Stimulated activated CD4-positive, alpha-beta T cell treated with anti-CD3 and anti-CD28 coated beads, Interleukin-12 subunit alpha, Interleukin-12 subunit beta, amount 100 ng/mL, for 4 hours (primary cell): ENCODE measurements at places on chromosomes 2 and 18.

DNA sequence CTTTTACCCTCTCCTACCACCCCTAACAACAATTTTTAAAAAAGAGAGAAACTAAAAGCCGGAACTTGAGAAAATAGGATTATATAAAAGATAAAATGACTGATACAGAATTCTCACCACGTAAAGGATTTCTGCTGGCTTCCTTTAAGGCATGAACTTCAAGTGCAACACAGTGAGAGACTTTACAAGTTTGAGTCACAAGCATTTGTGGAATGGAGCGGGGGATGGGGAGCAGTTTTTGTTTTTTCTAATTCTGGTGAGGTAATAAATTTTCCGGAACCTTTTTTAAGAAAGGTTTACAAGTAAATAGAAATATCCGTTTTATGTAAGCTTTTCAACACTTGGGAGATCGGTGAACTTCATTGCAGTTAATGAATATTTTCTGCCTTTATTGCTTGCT is 1.8 kb upstream of the CDH2 start:
- no peak for DNase-seq

DNA sequence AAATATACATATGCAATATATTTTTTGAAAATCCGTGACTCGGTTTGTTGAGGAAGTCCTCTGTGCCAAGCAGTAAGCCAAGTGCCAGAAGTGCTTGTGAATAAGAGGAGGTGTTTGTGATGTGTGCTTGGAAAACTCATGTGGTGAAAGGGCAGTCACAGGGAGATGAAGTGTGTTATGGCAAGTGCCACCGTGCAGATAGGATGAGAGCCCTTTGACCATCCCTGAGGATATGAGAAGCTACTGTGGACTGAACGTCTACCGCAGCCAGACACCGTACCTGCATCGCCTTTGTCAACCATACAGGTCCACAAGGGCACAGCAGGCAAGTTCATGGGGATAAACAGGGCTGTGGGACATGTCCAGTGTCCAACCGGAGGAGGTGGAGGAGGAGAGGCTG is 288.9 kb upstream of the MYT1L start:
- DNase-seq = no peak

DNA sequence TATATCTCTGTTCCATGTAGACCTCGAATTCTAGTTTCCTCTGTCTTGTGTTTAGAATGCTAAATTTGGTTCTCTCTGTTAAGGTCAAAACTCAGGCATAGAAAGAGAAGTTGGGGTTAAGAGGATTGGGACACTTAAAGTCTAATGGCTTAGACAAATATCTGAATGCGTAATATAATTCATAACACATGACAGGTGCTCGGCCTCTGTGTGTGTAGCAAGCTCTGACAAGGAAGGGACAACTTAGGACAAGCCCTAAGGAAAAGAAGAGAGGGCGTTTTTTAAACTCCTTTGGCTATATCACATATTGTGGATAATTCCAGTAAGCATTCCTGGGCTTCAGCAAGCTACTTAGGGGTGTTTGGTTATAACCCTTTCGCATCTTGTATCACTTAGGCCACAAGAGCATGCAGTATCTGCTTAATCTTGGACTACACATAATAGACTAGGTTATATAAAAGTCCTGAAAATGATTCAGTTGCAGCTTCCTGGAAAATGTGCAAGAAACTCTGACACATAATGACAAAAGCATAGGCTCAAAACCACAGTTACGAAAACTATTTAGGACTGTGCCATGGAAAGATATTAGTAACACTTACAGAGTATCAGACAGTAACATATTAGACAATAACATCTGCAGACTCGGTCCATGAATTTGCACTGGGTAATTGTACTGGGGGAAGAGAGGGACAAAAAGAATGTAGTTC is 16.1 kb upstream of the CREB1 start:
- no peak for DNase-seq

DNA sequence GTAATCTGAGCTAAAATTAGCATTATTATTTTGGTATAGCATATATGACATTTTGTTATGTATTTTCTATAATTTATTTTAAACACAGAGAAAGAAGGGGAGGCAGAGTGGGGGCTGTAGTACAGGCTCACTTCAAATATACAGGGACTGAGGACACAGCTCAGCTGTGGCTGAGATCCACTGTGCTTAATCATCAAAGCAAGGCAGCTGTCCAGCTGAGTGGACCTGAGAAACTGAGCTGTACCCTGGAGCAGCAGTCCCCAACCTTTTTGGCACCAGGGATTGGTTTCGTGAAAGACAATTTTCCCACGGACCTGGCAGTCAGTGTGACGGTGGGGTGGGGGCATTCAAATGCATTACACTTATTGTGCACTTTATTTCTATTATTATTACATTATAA is 687.2 kb downstream of the RNF144A start:
- DNase-seq = no peak

DNA sequence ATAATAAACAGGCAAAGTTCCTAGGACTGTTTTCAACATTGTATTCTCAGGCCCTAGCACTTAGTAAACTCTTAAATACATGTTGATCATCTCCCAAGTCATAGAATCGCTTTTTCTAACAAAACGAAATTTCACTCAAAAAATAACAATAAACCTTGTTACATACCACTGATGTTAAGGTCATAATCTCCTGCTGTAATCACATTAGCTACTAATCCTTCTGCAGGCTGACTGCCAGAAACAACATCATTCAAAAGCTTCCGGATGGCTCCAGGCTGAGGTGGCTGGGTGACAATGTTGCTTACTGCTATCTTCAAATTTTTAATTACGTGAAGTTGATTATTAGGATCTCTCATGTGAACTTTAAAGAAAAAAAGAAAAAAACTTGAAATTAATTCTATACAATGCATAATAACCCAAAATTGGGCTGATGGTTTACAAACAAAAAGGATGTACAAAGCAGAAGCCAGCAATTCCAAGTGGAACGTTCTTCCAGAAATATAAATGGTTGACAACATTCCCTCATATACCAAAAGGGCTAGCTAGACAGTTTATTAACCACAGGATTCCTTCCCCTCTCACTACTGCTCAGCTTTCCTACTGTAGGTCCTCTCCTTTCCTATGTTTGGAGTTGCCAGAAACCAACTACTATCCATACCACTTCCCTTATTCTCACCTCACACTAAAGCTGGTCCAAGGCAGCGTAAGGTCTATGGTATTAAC is 11.6 kb downstream of the TRAPPC8 start:
- no peak for DNase-seq

DNA sequence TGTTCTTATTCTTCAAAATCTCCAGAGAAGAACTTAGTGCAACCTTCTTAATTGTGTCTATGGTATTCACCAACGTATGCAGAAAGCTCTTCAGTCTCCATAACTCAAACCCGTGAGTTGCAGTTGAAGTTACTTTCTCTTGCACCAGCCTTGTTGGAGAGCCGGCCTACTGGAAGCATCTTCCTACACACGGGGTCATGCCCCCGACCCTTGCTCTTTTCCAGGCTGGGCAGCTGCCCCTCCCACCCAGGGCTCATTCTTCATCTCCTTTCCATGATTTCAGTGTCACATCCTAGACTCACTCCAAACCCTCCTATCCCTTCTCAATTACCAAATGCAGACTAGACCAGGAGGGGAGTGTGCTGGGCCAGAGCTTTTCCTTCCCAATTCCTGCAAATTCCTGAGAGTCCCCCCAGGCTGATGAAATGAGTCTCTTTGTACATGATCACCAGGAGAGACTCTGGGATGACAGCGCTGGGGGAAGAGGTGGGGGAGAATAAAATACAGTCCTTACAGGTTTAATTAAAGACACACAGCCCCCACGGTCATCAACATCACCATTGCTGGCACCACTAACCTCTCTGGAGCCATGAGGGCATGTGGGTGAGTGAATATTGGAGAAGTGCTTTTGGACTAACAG is 75.3 kb downstream of the COLEC12 start:
- no peak for DNase-seq

DNA sequence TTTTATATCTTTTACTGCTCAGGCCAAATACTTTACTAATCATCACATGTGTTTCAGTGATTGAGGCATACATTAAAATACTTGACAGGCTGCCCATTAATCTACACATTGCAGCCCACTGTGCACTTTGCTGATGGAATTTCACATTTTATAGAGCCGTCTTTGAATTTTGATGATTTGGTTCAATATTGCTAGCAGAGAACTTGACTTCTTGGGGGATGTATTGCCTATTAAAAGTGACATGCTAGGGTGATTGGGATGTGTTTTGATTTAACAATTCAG is 1291.0 kb upstream of the GYPC start:
- DNase-seq = no peak

DNA sequence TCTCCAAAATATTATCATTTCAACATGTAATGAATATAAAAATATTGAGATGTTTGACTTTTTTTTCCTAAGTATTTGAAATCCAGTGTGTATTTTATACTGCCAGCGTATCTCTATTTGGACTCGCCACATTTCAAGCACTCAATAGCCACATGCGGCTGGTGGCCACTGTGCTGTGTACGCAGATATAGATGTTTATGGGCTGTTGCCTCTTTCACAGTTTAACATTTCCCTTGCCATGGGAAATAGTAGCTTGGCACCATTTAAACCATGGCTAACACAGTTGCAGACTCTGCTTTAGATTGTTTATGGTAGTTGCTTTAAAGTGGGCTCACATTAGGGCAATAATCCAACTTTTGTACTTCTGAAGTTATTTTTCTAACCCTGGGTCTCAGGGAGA is 136.6 kb upstream of the ITGB6 start:
- DNase-seq = no peak

DNA sequence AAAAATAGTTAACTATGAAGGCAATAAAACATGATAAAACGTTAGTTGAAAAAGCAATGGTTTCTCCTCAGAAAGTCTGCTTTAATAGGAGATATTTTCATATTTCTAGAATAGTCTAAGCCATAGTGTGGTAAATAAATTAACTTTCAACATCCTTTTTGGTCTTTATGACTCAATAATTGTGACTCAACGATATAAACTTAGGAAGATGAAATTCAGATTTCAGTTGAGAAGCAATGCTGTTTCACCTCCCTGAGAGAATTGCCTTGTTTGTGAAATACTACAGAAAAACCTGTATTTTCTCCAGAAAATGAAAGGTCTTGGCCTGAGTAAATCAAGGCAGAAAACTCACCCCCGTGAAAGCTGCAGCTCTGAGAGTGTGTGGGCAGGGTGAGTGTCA is 166.9 kb downstream of the ETAA1 start:
- no peak for DNase-seq

- no peak for DNase-seq
Measured at GRCh38 chr2:71634567-71634966, 181.2 kb downstream of the DYSF start.

GRCh38 chr2:230011617-230012016 is 57.1 kb downstream of the SLC16A14 start:
- DNase-seq = no peak

- no peak for DNase-seq
Measured at GRCh38 chr2:96881349-96882195, 11.7 kb upstream of the SEMA4C start.

GRCh38 chr2:108553209-108553919 is 19.1 kb downstream of the LIMS1 start:
- DNase-seq = no peak

GRCh38 chr2:177708660-177709444 is 316.3 kb downstream of the AGPS start:
- no peak for DNase-seq

GRCh38 chr2:191245869-191246531 is 796 bp downstream of the MYO1B start:
- peak; percentile 36 for DNase-seq

DNA sequence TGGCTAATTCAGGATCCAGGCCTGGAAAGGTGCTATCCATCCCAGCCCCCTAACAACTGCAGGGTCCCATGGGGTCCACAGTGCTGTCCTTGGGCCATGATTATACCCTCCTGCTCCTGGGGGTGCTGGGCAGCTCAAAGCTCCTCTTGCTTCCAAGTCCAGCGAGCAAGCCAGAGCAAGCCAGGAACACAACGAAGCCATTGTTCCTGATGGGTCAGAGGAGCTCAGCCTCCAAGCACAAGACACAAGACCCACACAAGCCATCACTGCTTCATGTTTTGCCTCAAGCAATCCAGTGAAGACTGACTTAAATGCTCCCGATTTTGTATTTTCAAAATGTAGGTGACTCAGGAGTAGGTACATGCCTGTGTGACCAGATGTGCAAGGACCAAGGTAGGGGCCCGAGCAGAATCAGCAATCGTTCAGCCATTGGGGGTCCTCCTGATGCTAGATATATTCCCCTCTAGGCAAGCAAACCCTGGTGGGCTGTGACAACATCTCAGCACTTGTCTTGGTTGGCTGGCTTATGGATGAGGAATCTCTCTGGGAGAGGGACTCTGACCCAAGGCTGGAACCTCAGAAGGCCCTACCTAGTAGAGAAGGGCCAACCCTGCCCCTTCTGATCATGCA is 90.8 kb downstream of the EPAS1 start:
- no peak for DNase-seq

DNA sequence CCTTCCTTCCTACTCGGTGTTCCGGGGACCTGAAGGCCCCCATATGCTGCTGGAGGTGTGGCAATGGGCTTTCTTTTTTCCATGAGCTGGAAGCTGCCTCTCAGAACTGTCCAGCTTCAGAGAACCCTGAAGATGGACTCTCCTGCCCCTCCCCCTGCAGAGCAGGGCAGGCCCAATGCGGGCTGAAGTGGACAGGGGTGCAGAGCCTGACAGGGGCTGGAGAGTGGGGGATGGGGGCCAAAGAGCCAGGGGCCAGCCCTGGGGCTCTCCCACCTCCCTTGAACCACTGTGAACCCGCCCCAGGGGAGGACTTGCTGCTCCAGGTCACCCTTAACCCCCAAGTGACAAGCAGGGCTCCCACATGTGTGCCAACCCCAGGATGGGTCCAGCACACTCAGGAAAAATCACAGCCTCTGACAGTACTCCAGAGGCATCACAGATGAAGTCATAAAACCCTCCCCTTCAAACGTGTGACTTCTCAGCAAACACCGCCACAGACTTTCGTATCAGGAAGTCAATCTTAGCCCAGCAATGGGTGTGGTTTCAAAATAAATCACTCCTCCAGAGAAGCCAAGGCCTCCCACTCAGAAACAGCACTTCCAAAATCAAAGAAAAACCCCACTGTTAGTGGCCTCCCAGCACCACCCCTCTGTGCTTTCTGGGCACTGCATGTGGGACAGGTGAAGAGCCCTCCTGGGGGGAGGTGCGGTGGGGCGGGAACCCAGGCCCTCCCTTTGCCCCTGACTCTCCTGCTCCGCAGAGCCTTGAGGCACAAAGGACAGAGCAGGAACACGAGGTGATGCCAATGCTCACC is 135.8 kb downstream of the HDAC4 start:
- no peak for DNase-seq
